Right lobe of liver (tissue), 6 donors: ENCODE measurements at places on chromosomes 5 and 9.

GRCh38 chr9:7360513-7360912 lies 439.1 kb downstream of the DMAC1 start:
- DNase-seq = no peak

DNA sequence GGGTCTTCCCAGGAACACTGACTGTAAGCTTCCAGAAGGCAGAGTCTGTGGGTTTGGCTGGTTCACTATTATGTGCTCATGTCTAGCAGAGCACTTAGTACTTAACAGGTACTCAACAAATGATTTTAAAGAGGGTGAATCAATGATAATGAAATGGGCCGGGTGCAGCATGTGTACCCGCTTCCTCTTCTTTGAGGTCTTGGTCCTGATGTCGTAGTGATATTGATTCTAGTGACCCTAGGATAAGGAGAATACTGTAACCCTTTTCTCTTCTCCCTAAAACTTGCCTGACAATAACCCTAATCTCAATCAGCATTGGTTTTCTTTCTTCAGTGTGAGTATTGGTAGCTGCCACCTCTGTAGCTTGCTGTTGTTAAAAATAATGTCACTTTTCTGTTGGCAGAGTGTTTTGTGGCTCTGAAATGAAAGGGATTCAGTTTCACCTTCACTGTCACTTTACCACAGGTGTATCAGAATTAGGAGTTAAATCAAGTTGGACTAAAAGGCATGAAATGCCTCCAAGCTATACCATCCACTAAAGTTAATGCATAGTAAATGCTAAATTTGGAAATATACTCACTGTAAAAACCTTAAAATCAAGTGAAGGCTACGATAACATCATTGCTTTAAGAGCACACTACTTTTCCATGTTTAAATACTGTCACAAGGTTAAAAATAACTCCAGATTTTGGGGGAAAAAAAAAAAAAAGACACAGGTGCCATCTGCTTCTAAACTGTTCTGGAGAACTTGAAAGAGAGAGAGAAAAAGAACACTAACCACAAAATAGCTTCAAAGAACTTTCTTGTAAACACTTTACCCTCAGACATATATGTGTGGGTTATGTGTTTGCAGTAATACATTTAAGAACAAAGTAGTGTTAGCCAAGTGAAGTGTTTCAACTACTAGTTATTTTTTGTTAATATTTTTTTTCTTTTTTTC lies 6.0 kb downstream of the CAMK4 start:
- no peak for DNase-seq

DNA sequence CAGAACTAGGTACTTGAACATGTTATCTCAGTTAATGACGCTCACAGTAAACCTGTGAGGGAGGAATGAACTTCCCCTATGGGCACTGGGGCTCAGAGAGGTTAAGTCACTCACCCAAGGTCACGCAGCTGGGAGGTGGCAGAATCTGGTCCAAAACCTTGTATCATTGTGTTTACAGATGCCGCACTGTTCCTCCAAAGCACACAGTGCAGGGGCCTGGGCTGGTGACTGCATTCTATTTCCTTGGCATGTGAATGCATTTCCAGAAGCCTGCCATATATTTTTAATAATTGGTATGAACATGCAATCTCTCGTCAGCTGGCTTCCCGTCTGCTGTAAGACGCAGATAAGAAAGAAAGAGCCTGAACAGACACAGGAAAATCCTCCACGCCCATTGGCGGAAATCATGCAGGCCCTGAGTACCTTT lies 77.0 kb upstream of the TBC1D2 start:
- DNase-seq = no peak

DNA sequence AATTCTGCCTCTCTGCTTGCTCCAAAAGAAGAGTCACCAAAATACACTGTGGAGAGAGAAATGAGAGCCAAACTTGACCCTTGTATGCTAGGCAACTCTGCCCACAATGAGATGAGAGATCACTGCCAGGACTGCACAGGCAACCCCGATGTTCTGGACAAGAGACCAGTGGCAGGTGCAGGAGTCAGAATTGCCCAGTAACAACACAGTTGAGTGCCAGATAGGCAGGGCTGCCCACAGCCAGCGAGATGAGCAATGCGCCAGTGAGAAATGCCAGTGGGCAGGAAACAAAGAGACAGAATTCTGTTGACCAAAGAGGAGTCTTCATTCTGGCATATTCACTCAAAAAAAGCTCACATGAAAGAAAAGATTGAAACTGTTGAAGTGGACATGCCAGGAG lies 570.7 kb downstream of the CAAP1 start:
- DNase-seq = no peak
